ENCODE measurements at places on chromosomes 2 and 18. TPM values are rescaled to one million over a fixed set of nuclear protein-coding genes. Genes with fewer than 3 reads are reported as not detected.

The RRM2 gene
- polyA plus RNA-seq = 26.8 TPM

GRCh38 chr18:75226956-75227316 lies 16.3 kb downstream of the TSHZ1 start:
- DNase-seq = no peak

The LRATD1 gene
- polyA plus RNA-seq = 10.0 TPM

GRCh38 chr2:19207452-19207851 lies 151.0 kb downstream of the OSR1 start:
- DNase-seq = no peak

GRCh38 chr2:217996361-217996760 lies 6.4 kb downstream of the TNS1 start:
- DNase-seq = no peak

The TPO gene
- polyA plus RNA-seq = 0.30 TPM

- no peak for DNase-seq
Measured at GRCh38 chr2:68779595-68779994, 45.0 kb downstream of the ARHGAP25 start.

The MOCOS gene
- 0.14 TPM for polyA plus RNA-seq

The SETBP1 gene
- polyA plus RNA-seq = 14.8 TPM

The ABHD1 gene
- polyA plus RNA-seq = 0.49 TPM

- DNase-seq = peak; percentile 9
Measured at GRCh38 chr2:165239230-165239629, at the start of gene SCN2A. TSS of gene SCN2A (plus strand) at chr2:165239414. CDS start at chr2:165295824, 56,410 bp downstream.

DNA sequence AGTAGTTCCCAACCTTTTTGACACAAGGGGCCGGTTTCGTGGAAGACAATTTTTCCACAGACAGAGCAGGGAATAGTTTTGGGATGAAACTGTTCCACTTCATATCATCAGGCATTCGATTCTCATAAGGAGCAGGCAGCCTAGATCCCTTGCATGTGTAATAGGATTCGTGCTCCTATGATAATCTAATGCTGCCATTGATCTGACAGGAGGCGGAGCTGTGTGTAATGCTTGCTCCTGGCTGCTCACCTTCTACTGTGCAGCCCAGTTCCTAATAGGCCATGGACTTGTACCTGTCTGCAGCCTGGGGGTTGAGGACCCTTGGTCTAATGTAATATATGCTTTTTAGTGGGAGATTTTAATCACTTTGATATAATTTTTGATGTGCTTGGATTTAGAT lies 188.7 kb upstream of the KLHL14 start:
- DNase-seq = no peak

The UGT1A8 gene
- polyA plus RNA-seq = not detected

The NRP2 gene
- polyA plus RNA-seq = 11.7 TPM

- DNase-seq = no peak
Measured at GRCh38 chr2:70469961-70470360, 83.7 kb downstream of the TGFA start.

The APCDD1 gene
- 11.3 TPM for polyA plus RNA-seq

DNA sequence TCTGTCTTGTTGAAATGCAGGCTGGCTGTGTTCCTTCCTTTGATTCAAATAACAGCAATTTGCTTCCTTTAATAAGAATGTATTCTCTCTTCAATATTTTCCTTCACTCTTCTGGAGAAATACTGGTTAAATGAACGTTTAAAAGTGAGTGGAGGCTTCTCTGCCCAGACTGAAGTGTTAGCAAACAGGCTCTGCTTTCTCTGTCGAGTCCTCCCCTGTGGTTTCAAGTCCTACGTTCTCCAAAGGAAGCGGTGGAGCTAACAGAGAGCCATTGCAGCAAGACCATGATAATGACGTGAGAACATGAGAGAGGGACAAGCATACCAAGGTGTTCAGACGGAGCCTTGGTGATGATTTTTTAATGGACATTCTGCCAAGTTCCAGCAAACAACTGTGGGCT lies 26.2 kb upstream of the PID1 start:
- DNase-seq = no peak

DNA sequence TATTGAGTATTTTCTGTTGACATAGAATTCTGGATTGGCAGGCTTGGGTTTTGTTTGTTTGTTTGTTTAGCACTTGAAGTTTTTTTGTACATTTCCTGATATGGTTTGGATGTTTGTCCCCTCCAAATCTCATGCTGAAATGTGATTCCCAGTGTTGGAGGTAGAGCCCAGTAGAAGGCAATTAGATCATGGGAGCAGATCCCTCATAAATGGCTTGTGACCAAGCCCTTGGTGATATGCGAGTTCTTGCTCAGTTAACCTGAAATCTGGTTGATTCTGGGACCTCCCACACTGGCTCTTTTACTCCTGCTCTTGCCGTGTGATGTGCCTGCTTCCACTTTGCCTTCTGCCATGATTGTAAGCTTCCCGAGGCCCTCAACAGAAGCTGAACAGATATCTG lies 98.0 kb downstream of the PTPN4 start:
- no peak for DNase-seq

DNA sequence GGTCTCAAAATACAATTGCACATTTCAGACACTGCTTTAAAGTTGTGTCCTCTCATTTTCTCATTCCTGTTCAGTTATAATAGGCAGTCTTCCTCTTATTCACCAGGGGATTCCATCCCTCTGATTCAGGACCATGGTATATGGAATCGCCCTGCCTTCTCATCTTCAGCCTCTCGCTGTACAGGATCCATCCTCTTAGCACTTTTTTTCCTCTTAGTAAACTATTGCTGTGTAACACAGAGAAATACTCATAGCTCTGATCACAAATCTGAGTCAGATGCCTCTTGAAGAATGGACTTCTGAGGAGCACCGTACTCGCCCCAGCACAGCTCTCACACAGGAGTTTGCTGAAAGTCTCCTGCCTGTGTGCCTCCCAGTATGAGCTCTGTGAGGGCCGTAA lies 11.3 kb downstream of the RMP24 start:
- DNase-seq = no peak

DNA sequence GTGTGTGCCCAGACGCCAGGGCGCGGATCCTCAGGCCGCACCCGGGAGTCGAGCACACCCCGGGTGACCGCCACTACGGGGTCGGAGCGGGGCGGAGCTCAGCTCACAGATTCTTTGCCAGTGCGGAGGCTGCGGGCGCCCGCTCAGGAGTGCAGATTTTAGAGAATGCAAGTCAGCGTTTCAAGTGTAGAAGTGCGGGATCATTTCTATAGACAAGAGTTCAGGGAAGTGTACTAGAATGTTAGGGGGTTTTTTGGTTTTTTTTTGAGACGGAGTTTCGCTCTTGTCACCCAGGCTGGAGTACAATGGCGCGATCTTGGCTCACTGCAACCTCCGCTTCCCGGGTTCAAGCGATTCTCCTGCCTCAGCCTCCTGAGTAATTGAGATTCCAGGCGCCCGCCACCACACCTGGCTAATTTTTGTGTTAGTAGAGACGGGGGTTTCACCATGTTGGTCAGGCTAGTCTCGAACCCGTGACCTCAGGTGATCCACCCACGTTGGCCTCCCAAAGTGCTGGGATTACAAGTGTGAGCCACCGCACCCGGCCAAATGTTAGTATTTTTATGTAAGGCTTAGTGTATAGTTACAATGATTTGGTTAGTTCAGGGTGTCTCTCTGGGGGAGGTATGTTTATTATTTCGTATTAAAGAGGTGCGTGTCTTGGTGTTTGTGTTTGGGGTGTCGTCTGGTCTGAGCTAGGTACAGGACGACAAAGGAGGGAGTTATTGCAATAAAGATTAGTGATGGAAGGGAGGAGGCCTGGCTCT lies 619 bp upstream of the FAM168B start:
- no peak for DNase-seq

The MYO3B gene
- 0.10 TPM for polyA plus RNA-seq

The GRB14 gene
- polyA plus RNA-seq = 1.3 TPM
